ENCODE measurements at places on chromosomes 2 and 18. TPM values are rescaled to one million over a fixed set of nuclear protein-coding genes. Genes with fewer than 3 reads are reported as not detected.

- no peak for DNase-seq
These were observed 41.2 kb downstream of the MCFD2 start for GRCh38 chr2:46874236-46874929.

- no peak for DNase-seq
These were observed 704.0 kb downstream of the NRXN1 start for GRCh38 chr2:50327906-50328305.

- DNase-seq = no peak
These were observed 207.2 kb upstream of the TCF4 start for GRCh38 chr18:55795101-55795669.

The IL36G gene
- not detected for total RNA-seq

The CRYBA2 gene
- not detected for total RNA-seq

The ANKRD53 gene
- 1.5 TPM for total RNA-seq

The LRP2 gene
- 164 TPM for total RNA-seq

GRCh38 chr2:170177950-170178781 is at the start of gene MYO3B:
Gene MYO3B (plus strand): TSS chr2:170178147. CDS start chr2:170178288, 141 bp downstream.
- no peak for DNase-seq

DNA sequence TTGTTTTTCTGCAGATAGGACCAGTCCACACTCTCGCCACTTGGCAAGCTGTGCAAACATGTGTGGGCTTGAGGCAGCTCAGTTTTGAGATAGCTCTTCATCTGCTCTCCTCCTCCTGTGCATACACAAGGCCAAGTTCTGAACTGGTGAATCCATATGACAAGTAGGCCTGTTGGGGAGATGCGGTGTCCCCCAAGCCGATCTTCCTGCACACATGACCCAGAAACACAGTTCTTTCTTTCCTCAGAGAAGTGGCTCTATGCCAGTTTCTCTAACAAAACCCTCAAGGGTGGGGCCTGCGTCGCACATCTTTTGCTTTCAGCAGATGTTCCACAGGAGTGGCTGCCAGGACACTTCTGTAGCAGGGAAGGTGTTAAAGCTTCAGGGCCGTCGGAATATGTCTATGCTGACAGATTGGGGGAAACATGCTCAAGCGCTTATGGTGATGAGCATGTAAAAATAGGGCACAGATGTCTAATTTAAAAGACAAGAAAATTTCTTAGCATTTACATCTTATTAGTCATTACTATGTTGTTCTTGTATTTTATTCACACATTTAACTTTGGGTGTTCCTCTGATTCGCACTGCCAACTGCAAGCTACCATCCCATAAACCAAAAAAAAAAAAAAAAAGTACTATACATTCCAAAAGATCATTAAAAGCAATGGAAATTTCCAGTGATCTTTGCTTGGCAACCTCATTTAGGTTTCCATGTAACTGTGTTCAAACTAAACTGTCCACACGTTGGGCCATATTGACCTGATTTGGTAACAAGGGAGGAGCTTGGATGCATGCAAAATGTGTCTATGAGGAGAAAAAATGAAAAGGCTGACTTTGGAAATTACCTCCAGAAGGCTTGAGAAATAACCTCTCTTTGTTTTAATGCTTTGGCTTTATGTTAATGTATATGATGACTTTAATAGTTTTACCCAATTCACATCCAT is 1055.5 kb upstream of the KLHL29 start:
- no peak for DNase-seq

DNA sequence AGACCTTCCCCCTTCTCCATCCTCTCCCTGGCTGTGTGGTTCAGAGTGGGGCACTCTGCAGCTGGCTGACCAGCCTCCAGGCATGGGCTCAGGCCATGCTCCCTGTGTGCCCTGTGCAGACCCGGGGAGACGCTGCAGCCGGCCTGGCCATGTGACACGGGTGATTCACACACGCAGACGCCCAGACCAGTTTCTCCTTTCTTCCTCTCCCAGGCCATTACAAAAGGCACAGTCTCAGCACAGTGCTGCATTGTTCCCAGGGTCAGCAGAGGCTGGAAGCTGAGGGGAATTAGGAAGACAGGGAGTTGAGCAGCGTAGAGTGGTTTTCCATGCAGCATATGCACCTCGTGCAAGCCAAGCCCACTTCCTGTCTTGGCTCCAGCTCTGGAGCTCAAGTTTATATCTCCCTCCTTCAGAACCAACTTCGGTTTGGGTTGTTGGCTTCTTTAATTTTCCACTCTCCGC is 288.5 kb downstream of the TNS1 start:
- no peak for DNase-seq

Measured in thyroid gland (tissue), 4 donors.